Hepatic stellate cell (primary cell): ENCODE measurements at places on chromosomes 7 and 10.

DNA sequence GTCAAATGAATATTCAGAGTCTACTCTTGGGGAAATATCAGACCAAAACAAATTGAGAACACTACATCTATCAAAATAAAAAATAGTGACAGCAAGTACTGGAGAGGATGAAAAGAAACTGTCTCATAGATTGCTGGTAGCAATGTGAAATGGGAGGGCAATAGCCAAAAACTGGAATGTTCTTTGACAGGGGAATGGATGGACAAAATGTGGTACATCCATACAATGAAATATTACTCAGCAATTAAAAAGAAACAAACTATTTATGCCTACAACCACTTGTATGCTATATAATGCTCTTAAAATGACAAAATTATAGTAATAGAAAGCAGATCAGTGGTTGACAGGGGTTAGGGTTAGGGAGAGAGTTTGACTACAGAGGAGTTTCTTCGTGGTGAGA is 46.0 kb downstream of the CYP51A1 start:
- DNase-seq: no peak

DNA sequence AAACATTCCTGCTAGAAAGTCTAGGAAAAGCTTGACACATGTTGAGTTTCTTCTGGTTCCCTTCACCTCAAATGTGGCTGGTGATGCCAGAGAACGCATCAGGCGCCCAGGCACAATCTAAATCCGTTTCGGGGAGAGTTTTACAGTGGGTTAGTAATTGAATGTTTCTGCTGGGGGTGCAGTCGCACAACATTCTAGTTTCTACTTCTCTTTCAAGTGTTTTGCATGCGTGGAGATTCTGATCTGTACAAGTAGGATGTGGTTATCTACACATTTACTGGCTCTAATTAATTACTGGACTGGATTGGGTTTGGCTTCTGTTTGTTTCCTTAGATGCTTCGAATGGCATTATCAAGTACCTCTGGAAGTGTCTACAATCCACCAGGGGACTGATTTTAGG is 173.8 kb downstream of the TMEM26 start:
- no peak for DNase-seq

GRCh38 chr10:89469517-89469916 is 55.1 kb downstream of the IFIT5 start:
- no peak for DNase-seq

GRCh38 chr10:132507956-132508490 is 29.6 kb upstream of the INPP5A start:
- no peak for DNase-seq

- DNase-seq: no peak
Measured at GRCh38 chr10:114652402-114653368, 5.4 kb downstream of the ABLIM1 start.

DNA sequence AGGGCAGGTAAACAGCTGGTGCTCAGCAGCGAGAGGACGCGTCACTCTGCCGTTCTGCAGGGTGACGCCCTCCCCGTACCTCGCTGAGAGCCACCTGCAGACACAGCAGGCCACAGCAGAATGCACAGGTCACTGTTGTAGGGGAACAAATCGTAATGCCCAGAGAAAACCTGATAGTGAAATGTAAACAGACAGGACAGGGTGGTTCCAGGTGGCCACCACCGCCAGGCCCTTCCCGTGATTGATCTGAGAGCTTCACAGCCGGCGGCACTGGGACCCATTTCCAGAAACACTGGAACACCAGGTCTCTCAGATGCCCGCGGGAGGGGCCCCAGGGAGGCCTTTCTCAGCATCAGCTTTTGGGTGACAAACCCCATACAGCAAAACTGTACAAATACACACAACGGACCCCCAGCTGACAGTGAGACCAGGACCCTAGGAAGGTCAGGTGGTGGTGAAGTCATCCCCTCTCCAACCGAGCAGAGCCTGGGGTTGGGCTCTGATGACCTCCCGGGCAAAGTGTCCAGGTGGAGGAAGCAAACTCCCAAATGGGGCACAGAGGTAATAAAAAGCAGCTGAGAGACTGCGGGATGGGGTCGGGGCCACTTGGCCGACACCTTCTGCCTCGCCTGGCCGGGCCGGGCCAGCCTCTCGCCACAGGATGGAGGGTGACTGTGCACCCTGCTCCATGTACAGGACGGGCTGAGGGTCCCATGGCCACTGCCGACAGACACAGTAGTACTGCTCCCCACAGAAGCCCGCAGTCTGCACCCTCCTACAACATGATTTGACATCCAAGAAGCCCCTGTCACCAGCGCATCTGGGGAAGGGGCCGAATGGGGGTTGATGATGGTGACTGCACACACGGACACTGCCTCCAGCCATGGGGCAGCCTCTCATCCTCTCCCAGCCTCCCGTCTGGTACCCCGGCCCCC is 4.6 kb downstream of the BHLHA15 start:
- DNase-seq: no peak

DNA sequence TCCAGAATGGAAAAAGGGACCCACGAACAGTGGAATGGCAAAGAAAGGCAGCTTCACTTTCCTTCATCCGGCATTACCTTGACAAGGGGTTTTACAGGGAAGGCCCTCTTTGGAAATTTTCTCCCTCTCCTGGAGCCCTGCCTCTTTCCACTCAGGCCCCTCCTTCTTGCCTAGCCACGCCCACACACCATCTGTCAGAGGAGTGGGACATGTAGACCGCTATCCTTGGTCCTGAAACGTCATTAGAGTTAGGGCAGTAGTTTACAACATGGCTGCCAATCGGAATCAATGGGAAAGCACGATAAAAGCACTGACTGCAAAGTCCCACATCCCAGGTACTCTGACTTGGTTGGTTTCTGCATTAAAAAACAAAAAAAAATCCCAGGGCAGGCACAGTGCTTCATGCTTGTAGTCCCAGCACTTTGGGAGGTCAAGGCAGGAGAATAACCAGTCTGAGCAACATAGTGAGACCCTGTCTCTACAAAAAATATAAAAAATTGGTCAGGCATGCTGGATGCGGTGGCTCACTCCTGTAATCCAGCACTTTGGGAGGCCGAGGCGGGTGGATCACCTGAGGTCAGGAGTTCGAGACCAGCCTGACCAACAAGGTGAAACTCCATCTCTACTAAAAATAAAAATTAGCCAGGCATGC is 96.4 kb downstream of the MARCHF5 start:
- peak; percentile 45 for DNase-seq

GRCh38 chr7:158266426-158266816 is 321.2 kb downstream of the PTPRN2 start:
- no peak for DNase-seq

DNA sequence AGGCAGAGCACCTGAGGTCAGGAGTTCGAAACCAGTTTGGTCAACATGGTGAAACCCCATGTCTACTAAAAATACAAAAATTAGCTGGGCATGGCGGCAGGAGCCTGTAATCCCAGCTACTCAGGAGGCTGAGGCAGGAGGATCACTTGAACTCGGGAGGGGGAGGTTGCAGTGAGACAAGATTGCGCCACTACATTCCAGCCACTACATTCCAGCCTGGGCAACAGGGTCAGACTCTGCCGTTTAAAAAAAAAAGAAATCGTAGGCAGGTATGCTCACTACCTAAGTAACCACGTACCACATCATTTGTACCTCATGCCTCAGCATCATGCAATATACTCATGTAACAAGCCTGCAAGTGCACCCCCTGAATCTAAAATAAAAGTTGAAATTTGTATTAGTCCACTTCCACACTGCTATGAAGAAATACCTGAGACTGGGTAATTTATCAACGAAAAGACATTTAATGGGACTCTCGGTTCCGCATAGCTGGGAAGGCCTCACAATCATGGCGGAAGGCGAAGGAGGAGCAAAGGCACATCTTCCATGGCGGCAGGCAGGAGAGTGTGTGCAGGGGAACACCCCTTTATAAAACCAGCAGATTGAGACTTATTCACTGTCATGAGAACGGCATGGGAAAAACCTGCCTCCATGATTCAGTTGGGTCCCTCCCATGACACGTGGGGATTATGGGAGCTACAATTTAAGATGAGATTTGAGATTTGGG is 8.1 kb upstream of the EIF4H start:
- DNase-seq: no peak

GRCh38 chr10:13518076-13518692 is 10.6 kb downstream of the BEND7 start:
- DNase-seq: peak; percentile 27

GRCh38 chr7:42194238-42194637 is 42.8 kb downstream of the GLI3 start:
- no peak for DNase-seq

DNA sequence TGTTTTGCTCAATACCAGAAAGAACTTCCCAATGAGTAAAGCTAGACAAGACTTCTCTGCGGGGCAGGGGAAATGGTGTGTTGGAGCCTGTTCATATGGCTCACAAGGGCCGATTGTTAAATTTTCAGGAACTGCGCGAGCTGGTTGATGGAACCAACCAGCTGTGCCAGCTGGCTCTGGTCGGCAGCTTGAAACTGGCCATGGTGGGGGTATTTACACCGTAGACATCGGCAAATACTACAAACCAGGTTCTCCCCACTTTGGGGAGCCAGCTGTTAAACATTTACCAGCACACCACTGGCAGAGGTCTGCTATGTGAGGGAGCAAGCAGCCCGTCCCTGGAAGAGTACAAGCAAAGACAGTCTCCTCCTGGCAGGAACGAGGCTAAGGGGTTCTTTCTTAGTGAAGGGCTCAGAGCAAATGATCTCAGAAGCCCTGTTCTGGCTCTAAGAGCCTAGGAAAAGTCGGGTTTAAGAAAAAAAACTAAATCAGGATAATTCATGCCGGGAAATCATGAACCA is 8.8 kb upstream of the ZMIZ1 start:
- DNase-seq: no peak

GRCh38 chr7:27774717-27775328 is 34.9 kb downstream of the TAX1BP1 start:
- DNase-seq: no peak

- DNase-seq: no peak
Measured at GRCh38 chr7:27799212-27799611, 59.2 kb downstream of the TAX1BP1 start.

- DNase-seq: no peak
Measured at GRCh38 chr7:24587853-24588252, 14.6 kb downstream of the PALS2 start.

GRCh38 chr7:71186535-71187057 is 54.7 kb downstream of the GALNT17 start:
- no peak for DNase-seq

DNA sequence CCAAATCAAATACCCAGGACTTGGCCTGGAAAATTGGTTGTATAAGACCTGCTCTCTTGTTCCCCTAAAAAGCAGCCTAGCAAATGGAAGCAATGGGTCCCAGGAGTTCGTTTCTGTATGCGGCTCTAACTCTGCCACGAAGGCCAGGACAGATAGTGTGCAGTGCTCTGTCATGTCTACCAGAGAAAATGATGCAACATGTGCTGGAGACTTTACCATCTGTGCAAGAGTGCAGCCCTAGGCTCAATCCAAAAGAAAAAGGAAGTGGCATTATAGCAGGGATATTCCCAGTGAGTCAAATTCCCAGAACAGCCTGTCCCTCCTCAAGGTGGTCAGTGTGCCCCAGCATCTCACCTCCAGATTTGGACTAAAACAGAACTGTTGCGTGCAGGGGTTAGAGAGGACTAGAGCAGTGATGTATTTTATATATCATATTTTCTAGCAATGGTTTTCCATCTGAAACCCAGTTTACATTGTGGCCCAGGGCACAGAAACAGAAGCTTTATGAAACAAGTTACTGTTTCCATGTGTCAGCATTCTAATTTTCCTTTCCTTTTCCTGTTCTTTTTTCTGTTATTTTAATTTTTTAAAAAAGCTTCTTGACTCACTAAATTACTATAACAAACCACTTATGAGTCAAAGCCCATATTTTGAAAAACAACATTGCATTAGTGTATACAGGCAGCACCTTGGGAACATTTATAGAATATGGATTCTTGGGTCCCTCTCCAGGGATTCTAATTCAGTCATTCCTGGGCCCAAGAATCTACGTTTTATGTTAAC is 311.2 kb downstream of the RNLS start:
- no peak for DNase-seq

- DNase-seq: no peak
Measured at GRCh38 chr10:8130973-8131911, 76.8 kb downstream of the GATA3 start.

GRCh38 chr10:125865120-125865519 is 16.0 kb downstream of the DHX32 start:
- no peak for DNase-seq

GRCh38 chr10:123614888-123615287 is 51.3 kb upstream of the GPR26 start:
- DNase-seq: no peak

DNA sequence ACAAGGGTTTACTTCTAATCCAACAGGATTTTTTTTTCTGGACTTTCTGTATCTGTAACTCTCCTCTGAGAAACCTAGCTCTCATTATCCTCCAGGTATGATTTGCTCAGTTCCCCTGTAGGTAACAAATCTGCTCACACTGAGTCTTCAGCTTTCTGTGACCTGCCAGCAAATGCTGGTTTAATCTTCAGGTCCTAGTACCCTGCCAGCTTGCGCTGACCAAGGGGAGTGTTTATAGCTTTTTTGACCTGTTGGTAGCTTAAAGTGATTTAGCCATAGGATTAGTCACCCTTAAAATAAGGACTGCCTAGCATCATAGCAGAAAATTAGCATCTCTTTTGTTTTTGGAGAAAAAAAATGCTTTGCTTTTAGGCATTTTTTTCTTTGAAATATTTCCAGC is 22.4 kb downstream of the SND1 start:
- DNase-seq: no peak

- DNase-seq: no peak
Measured at GRCh38 chr7:36045830-36046341, 107.2 kb upstream of the EEPD1 start.

GRCh38 chr7:56040730-56041129 is 10.5 kb downstream of the PSPH start:
- DNase-seq: no peak

- no peak for DNase-seq
Measured at GRCh38 chr7:74180866-74181265, 6.7 kb downstream of the EIF4H start.

DNA sequence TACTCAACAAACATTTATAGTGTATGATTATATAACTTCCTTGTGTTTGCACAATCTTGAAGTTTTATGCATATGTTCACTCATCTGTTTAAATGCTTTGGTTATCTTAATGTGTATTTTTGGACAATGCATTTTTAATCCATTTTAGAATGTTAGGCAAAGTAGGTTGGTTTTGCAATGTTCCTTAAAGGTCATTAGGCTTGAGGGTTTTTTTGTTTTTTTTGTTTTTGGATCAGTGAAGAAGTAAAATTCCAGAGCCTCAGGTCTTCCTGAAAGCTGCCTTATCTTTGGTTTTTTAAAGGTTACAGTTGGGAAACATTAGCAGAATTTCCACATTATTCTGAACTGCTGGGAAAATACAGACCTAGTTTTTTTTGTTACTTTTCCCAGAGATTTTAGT is 12.8 kb downstream of the MDFIC start:
- DNase-seq: no peak

DNA sequence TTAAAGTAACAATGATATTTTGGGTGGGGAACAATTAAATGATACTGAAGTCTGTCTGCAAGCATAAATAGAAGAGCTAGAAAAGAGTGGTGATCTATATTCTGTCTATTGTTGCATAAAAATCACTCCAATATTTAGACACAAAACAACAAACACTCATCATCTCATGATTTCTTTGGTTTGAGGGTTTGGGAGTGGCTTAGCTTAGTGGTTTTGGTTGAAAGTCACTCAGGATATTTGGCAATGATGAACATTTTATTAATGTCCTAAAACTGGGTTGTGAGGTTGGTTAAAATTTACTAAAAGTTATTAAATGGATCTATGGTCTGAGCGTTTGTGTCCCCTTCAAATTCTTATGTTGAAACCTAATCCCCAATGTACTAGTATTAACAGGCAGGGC is 54.7 kb upstream of the EGFR start:
- DNase-seq: no peak

GRCh38 chr10:69269761-69270160 is 8.5 kb upstream of the HK1 start:
- no peak for DNase-seq

- no peak for DNase-seq
Measured at GRCh38 chr7:47422611-47423010, 159.3 kb downstream of the TNS3 start.
